GM23338 (cell line): ENCODE measurements at places on chromosomes 11 and 22.

DNA sequence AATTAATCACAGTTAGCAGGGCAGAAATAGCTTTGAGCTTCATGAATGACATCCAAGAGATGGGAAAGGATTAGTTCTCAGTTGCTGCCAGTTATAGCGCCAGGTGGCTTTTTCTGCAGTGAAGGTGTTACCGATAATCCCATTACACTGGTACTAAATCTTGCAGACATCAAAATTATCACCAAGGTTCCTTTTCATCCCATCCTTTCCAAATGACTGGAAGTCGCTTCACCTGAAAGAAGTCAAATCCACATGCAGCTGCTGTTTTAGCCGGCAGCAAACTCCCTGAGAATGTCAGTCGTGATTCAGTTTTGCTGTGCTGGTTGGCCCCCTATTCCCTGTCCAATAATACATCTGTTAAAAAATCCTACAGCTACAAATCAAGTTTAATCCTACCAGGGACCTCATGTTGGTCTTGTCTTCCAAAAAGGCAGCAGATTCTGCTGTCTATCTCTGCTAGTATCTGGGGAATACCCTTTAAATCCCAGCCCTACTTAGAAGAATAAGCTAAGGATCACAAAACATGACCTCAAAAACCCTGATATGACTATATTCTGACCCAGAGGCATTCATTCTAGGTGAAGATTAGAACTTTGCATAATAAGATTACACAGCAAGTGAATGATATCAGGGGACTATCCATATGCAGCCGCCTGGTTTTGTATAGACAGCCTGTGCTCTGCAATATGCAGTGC lies 31.7 kb downstream of the IMMP1L start:
- DNase-seq: no peak

DNA sequence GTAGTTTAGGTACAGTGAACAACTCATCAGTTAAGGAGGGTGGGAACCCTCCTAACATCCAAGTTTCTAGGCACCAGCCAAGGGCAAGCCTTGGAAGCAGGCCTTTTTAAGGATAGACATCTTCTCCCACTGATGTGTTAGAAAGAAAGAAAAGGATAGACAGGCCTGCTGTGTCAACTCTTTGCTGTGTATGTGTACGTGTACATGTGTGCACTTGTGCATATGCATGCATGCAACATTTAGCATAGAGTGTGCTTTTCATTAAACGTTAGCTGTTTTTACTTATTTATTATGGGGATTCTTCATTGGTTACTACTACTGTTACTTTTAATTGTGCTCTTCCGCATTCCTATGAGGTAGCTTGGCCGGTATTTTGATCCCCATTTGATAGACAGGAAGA lies 36.1 kb downstream of the RNF169 start:
- DNase-seq: no peak

- DNase-seq: peak; percentile 75
These were observed 78.5 kb downstream of the SPON1 start for GRCh38 chr11:14041040-14041439.

GRCh38 chr11:75356613-75357012 lies 5.2 kb upstream of the ARRB1 start:
- no peak for DNase-seq

GRCh38 chr22:26417406-26417805 lies 11.7 kb upstream of the ASPHD2 start:
- DNase-seq: no peak

GRCh38 chr22:20607157-20607907 lies 99.9 kb downstream of the MED15 start:
- DNase-seq: peak; percentile 27

GRCh38 chr11:42976636-42977217 lies 335.1 kb upstream of the API5 start:
- no peak for DNase-seq

GRCh38 chr11:132681971-132682370 lies 850.3 kb downstream of the OPCML start:
- DNase-seq: no peak

- no peak for DNase-seq
These were observed 30.8 kb upstream of the GLYAT start for GRCh38 chr11:58762284-58763119.

DNA sequence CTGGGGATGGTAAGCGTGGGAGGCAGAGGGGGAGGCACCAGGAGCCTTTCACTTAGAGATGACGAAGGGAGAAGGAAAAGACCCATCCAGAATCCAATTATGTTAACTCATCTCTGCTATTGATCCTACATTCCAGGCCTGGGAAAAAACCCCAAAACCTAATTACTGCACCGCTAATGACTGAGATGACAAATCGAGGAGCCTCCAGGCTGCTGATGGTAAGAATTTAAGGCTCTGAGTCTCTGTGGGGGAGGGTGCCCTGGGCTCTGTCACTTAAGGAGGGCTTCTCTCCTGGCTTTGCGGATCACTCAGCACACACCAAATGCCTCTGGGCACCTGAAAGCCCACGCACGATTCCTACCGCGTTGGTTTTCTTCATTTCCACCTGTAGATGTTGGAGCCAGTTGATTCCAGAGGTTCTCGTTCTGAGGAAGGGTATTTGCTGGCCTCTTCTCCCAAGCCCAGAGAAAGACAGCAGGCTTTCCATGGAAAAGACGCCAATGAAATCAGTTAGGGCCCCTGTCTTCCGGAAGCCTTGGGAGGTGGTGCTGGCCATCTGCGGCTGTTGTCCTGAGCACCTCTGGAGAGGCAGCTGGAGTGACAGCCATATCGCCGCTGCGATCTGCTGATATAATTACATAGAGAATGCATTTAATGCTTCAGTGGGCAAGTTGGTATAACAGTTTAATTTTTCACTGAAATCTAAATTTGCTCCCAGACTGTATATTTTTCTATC lies 751.2 kb downstream of the BRD1 start:
- DNase-seq: no peak
